ENCODE measurements at places on chromosomes 7 and 10.

DNA sequence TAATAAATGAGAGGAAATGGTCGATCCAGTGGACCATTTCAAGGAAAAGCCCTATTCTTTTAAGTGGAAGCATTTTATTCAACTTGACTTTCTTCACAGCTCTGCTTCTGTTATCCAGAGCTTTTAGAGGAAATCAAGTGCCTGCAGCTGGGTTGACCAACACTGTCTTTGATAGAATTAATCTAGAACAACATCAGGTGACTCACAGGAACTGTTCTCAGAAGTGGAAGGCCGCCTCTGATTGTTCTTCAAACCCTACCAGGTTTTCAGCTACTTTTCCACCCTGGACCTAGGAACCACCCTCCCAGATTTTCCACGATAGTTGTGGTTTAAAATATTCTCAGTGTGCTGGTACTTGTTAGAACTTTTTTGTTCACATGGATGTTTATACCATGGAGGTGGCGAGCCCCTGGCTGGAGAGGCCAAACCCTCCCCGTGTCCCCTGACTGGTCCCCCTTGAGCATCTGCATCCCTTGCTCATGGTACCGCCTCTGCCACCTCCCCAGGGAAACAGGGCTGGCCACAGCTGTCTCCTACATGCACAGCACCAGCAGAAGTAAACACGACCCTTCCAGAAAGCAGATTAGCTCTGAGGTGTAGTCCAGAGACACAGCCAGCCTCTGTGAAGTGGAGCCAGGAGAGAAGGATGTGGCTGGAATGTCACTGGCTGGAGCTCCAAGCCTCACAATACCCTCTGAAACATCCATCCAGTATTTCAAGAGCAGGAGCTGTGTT is 293.3 kb downstream of the USP6NL start:
- DNase-seq = no peak

DNA sequence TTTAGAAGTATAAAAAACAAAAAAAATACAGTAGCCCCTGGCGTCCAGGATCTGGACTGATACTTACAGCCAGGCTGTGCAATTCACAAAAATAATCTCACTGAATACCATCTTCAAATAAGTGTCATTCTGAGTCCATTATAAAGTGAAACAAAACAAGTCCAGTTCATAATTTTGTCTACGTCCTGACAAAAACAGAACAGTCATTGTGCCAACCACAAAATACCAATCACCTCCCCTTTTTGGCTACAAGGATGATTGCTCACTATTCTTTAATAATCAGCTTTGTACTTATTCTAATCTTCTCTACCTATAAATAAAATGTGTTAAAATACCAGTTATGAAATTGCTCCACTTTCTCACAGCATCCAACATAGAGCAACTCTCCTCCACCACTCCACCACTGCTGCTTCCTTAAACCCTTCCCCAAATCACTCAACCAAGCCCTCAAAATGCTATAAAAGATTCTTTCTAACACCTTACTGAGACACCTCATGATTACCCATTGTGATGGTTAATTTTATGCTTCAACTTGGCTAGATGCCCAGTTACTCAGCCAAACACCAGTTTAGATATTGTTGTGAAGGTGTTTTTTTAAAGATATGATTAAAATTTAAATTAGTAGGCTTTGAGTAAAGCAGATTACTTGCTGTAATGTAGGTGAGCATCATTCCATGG is 479.8 kb upstream of the SEMA3A start:
- no peak for DNase-seq

- peak; percentile 51 for DNase-seq
These were observed 105.9 kb upstream of the ANLN start for GRCh38 chr7:36283711-36284130.

DNA sequence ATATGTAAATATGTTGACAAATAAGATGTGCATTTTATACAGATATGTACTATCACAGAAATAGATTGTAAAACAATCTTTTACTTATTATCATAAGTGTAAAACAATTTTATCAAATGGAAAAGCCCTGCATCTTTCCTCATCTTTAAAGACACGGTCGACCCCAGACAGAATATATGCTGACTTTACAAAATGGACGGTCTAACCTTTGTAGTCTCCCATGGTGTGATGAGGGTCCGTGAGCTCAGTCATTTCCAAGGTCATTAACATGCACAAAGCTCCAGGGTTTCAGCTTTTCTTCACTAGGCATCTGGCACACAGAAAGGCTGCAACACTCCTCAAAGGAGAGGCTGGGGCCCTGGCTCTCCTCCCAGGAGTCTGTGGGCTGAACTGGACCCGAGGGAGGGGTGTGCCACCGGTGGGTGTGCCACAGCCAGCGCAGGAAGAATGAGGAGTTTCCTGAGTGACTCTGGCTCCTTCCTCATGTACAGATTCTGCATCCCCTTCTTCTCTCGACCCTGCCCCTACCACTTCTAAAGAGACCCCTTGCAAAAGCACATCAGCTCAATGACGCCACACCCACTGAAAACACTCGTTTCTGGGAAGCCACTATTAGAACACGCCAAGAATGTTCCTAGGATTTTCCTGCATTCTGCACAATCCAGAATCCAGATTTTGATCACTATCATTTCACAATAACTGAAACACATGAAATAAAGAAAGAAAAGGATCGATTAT is 26.2 kb upstream of the ABLIM1 start:
- peak; percentile 73 for DNase-seq

DNA sequence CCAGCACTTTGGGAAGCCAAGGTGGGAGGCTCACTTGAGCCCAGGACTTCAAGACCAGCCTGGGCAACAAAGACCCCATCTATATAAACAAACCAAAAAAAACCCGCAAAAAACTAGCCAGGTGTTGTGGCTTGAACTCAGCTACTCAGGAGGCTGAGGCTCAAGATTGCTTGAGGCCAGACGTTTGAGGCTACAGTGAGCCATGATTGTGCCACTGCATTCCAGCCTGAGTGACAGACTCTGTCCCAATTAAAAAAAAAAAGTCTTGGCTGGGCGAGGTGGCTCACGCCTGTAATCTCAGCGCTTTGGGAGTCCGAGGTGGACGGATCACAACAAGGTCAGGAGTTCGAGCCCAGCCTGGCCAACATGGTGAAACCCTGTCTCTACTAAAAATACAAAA is 11.4 kb downstream of the RABGEF1 start:
- DNase-seq = no peak

DNA sequence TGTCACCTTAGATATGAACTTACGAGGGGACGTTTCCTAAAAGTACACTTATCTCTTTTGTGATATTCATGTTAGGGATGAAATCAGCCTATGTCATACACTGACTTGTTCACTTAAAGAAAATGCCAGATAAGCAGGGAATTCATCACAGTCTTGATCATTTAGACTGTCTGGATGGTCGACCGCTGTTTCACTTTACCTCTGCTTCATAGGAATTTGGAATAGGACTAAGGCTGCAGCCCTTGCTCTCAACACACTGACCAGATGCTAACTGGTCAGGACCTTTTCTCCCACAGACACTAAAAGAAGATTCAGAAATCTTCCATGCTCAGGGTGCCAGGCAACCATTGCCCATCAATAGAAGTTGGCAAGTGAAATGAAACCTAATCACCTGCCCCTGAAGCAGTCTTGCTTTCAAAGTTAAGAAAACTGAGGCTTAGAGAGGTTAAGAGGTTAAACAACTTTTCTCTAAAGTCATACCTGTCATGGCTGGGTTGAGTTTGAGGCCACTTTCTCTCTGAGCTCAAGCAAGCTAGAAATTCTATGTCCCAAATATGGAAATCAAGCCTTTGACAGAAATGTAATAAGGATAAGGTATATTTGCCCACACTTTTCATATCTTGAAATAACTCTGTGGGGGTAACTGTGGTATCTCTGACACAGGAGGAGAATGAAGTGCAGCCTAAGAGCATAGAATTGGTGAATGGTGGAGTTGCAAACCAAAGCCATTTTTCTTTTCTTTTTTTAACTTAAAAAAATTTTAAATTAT is 77.1 kb downstream of the MAP3K8 start:
- no peak for DNase-seq

- no peak for DNase-seq
These were observed 38.9 kb upstream of the PRKG1 start for GRCh38 chr10:51035344-51035743.

- no peak for DNase-seq
These were observed 358.7 kb downstream of the PHF14 start for GRCh38 chr7:11332186-11332864.

- no peak for DNase-seq
These were observed 15.5 kb downstream of the AOAH start for GRCh38 chr7:36708767-36709166.

GRCh38 chr7:132065193-132065988 is 509.0 kb upstream of the PODXL start:
- peak; percentile 54 for DNase-seq

DNA sequence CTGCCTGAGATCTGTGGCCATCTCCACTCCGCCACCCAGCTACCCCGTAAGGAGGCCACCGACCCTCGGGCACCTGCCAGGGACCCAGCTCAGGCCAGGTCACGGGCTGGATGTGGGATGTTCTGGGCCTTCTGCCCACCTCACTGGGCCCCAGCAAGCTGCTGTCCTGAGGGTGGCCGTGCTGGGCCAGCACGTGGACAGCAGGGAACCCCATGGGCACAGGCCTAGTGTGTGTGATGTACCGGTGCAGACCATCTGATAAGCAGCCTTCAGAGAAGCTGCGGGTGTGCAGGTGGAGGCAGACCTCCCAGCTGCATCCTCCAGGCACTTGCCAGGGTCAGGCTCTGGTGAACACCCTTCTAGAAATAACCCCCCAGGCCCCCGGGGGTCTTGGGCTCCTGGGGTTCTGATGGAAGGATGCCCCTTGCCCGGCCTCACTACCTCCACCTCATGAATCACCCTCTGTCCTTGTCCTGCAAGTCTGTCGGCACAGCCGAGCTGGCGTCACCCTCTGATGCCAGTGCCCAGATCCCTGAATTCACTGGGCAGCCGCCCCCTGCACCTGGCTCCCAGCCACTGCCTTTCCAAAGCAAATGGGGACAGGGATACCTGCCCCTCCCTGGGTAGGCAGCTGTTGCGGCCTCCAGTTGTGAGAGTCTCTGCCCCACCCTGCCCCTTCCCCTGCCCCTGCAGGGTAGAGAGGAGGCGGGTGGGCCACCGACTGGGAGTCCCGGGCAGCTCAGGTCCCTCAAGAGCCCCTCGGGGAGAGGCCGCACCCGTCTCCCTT is 139.8 kb downstream of the FAM53B start:
- DNase-seq = peak; percentile 63

DNA sequence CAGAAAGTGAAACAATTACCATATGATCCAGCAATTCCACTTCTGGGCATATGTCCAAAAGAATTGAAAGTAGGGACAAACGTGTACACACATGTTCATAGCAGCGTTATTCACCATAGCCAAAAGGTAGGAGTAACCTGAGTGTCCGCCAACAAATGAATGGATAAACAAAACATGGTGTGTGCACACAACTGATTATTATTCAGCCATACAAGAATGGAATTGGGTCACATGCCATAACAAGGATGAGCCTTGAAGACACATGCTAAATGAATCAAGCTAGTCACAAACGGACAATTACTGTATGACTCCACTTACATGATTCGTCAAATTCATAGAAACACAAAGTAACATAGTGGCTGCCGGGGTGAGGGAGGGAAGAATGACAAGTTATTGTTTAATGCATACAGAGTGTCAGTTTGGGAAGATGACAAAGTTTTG is 4.1 kb upstream of the OIT3 start:
- DNase-seq = no peak

DNA sequence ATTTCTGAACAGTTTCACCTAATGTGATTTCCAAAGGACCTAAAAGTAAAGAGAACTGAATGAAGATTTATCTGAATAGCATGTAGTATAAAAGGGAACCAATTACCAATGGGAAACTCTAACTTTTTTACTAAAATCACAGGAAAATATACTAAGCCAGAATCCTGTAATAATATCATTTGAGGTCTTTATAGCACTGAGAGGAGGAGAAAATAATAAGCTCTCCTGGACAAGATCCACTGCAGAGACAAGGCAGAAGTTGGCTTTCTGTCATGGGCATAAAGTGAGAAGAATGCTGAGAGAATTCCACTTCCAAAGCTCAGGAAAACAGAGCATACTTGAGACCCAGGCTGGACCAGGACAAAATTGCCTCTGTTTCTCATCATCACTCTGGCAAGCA is 1131.4 kb downstream of the SORCS1 start:
- no peak for DNase-seq

DNA sequence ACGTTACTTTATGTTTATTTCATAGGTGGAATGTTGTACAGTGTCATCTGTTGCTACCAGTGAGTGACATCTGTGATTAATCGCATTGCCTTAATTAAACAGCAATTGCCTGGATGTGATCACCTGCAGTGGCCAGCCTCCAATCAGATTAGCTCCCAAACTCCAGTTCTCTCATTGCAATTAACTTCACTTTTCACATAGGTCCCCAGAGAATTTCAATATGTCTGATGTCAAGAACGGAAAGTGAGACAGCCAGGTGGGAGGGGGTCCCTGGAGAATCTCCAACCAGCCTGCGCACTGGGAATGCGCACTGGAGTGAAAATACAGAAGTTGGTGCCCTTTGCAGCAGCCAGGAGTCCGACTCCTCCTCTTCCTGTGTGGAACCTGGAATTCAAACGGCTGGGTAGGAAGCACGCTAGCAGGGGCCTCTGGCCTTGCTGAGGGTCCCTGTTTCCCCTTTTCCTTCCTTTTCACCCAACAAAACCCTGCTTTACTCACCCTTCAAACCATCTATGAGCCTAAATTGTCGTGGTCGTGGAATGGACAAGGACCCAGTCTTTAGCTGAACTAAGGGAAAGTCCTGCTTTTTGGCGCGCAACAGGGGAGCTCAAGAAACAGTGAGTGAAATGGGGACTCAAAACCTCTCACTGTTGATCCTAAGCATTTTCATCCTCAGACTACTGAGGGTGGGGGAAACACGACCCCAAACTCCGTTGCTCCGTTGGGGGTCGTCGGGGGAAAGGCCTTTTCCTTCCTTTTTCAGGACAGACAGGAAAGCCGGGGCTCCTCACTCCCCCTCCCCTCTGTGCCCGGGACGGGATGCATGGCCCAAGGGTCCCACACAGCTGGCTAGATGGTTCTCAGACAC is 1355.5 kb upstream of the LRRTM3 start:
- DNase-seq = no peak

DNA sequence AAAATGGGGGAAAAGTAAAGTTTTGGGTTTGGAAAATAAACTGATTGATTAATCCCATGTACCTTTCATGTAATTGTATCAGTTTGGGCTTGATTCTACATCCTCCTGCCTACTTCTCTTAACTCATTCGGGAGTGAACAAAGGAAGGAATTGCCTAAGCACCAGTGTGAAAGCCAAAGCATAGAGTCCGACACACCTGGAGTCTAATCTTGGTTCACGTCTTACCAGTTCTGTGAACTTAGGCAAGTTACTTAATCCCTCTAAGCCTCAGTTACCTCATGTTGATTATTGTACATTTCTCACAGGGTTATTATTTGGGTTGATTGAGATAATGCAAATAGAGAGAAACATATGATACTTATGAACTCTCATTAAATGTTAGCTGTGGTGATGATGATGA is 41.1 kb upstream of the PRPS1L1 start:
- DNase-seq = no peak

Data from amygdala (tissue), 56 donors.